Kidney epithelial cell (primary cell): ENCODE measurements at places on chromosomes 2 and 18. TPM values are rescaled to one million over a fixed set of nuclear protein-coding genes. Genes with fewer than 3 reads are reported as not detected.

Gene MALL
- total RNA-seq, result 6.1 and 7.5 TPM in 2 replicates

Gene GPR148
- total RNA-seq, result not detected in 2 replicates

Gene B3GNT7
- total RNA-seq, result 8.8 and 12.2 TPM in 2 replicates

Gene UGT1A6
- total RNA-seq, result 0.13 and 0.27 TPM in 2 replicates

Gene NPHP1
- total RNA-seq, result 2.5 and 4.4 TPM in 2 replicates

Gene CDK5R2
- 0.14 and 0.21 TPM in 2 replicates for total RNA-seq
